Astrocyte of the cerebellum (primary cell): ENCODE measurements at places on chromosomes 2 and 18.

- no peak for DNase-seq
These were observed 87.5 kb upstream of the RIOK3 start for GRCh38 chr18:23365602-23366001.

- DNase-seq, result no peak
These were observed 69.0 kb downstream of the POLR1A start for GRCh38 chr2:86036669-86037138.

DNA sequence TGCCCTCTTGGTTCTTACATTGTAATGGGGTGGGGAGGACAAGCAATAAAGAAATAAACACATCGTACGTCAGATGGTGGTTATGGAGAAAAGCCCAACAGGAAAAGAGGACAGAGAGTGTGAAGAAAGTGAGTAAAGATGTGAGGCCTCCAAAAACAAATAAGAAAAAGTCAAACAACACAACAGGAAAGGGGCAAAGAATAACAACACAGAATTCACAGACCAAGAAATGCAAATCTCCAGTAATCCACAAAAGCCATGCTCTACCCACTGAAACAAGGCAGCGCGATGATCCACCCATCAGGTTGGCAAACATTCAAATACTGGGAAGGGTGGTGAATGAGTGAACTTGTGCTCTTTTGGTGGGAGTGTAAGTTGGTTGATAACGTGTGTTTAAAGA is 16.7 kb upstream of the DUSP2 start:
- DNase-seq, result no peak

- DNase-seq, result no peak
These were observed 57.9 kb downstream of the SPIRE1 start for GRCh38 chr18:12599966-12600365.
